Natural killer cell treated with Interleukin-12 subunit alpha and Interleukin-12 subunit beta and Interleukin-15 and Interleukin-18, amount 100 ng/mL, for 72 hours (primary cell): ENCODE measurements at places on chromosomes 3 and 15. TPM values are rescaled to one million over a fixed set of nuclear protein-coding genes. Genes with fewer than 3 reads are reported as not detected.

DNA sequence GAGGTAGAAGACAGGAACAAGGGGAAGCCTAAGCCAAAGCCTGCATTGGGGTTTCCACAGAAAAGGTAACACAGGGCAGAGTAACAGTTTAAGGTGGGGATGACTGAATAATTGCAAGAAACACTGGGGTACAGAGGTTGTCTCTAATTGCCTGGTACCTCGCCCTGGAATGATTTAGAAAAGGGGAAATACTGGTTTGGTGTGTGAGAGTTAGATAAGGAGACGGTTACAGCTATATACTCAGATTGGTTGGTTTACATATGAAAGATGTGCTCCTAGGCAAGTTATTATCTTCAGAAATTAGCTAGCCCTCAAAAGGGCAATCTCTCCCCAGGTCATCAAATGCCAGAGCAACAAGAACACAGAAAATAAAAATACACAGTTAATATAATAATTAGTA, 58.8 kb downstream of the SMARCC1 start:
- no peak for DNase-seq

DNA sequence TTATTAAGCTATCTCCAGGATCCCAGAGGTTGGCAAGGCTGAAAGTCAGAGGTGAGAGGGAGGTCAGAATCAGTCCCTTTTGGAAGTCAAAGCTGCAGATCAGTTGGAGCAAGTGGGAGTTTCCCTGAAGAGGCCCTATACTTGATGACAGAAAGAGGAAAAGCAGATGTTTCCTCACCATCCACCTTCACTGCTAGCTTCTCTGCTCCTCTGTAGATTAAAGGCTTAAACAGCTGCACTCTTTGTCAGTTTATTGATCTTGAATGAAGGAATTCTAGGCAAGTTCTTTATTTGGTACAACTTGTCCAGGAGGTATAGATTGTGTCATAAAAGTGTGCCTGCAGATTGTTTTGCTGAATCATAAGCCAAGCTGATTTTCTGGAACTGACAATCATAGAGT, 408.2 kb upstream of the TGFBR2 start:
- no peak for DNase-seq

DNA sequence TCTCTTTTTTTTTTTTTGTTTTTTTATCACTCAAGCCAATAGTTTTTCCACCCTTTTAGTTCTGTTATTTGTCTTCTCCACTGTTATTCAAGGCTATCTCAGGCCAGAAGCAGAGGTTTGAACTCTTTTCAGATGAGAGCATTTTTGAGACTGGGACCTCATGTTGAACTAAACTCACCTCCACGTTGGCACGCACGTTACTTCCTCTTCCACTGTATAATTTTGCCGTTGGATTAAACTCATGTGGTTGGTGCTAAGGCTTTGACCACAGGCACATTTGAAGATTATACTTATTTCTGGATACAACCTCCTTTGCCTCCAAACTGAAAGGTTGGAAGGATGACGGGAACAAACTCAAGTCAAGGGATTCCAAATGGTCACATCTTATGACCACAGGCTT, 501.3 kb upstream of the TPRG1 start:
- no peak for DNase-seq

DNA sequence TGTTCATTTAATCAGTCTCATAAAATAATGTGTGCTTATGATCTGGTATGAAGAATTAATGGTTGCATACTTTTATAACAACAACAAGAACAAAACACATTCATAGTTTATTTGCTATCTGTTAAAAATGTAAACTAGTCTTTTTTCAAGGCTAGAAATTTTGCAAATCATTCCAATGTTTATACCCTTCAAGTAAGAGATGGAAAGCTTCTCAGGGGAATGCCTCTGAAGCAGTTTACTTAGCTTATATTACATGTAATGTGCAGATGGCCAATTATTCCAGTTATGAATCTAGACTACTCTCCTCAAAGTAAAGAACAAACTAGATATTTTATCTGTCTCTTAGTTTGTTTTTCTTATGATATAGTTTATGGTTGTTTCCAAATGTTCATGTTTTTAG, 575.4 kb downstream of the NAALADL2 start:
- no peak for DNase-seq

The ITIH3 gene
- not detected for total RNA-seq

GRCh38 chr3:98530676-98531075, 1.1 kb upstream of the GPR15 start:
- DNase-seq = no peak

- no peak for DNase-seq
Measured at GRCh38 chr15:78056714-78057269, 20.7 kb downstream of the TBC1D2B start.

DNA sequence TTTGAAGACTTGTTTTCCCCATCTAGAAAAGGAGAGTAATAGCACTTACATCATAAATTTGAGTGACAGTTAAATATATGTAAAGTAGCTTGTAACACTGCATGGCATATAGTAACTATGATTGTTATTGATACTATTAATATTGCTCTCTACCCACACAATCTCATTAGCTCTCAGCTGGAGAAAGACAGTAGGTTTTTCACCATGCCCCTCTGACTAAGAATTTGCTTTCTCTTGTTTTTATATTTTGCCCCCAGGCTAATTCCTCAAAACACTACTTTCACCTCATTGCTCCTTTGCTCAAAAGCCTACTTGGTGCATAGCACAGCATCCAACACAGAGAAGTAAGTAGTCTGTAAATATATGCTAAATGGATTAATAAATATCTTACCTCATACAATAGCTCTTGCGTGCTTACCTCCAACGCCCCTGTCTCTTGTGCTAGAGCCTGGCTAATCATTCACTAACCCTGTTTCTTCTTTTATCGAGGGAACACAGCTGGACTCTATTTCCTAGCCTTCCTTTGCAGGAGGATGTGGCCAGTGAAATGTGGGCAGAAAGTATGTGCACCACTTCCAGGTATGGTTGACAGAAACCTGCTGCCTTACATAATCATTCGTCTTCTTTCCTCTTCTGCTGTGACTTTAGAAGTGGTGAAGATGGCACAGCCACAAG, 190.0 kb downstream of the PLCH1 start:
- DNase-seq = no peak

The CCDC39 gene
- not detected for total RNA-seq

The SLC22A13 gene
- total RNA-seq = 1.3 TPM

DNA sequence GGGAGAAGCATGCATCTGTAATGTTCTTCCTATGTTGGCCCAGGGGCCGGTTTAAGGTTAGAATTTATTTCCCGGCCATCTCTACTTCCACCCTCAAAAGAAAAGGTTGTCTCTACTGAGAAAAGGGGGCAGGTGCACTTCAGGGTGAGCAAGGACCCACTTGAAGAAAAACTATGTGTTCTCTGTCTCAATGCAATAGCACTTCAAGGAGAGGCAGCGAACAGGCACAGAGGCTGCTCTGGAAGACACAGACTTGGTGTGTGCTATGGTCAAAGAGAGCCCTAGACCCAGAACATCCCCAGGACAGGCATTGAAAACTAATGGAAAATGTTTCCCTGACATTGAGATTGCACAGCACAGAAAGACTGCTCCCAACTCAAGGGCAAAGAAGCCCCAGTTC, 7.6 kb downstream of the MINDY4B start:
- no peak for DNase-seq

DNA sequence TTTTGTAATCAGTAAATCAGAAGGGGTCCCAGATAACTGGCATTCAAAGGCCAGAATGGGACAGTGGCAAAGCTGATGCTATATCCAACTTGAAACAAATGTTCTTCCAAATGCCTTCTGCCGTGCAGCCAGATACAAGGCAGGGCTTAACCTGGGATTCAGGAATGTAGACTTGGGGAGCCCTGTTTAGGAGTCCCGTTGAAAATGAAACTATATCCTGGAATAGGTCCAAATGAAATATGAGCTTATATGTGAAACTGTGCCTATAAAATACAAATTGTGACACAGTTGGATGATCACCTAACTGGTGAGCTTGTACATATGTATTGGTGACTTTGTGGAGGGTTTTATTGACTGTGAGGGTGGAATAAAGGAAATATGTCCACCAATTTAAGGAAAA, 28.7 kb downstream of the FRMD4B start:
- DNase-seq = no peak

The MYRIP gene
- not detected for total RNA-seq

DNA sequence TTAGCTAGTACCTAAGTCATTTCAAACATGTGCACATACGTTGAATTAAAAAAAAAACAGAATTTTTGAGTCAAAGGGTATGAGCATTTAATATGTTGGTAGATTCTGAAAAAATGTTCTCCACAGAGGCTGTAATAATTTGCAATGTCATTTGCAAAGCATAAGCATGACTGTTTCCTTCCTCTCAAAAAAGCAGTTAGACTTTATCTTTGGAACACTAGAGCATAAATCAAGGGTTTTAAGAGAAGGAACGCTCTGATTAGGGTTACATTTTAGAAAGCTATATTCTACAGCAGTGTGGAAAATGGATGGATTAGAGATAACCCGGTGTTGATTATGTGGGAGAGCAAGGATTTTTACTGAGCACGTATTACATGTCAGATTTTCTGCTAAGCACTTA, 193.7 kb downstream of the WDR72 start:
- DNase-seq = no peak

- no peak for DNase-seq
Measured at GRCh38 chr3:123353850-123354233, 95.0 kb downstream of the ADCY5 start.

- no peak for DNase-seq
Measured at GRCh38 chr3:65483480-65483879, 555.2 kb downstream of the MAGI1 start.

The ACKR4 gene
- total RNA-seq = not detected

GRCh38 chr3:152319831-152320617, 51.3 kb downstream of the MBNL1 start:
- no peak for DNase-seq

DNA sequence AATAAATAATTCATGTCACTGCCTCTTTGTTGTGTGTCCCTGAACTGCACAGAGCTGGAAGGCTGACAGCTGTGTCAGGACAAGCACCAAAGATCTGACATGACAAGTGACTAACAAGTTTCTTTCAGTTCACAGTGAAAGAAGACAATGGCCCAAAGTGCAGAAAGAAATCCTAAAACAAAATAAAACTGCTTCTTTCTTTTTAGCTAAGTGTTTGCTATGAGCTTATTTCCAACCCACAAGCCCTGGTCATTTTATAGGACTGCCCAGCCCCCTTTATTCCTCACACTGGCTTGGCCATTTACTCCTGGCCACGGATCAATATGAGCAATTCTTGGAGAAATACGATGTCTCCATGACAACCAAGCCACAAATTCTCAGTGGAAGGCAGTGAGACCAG, 238.5 kb downstream of the WDR72 start:
- DNase-seq = no peak

DNA sequence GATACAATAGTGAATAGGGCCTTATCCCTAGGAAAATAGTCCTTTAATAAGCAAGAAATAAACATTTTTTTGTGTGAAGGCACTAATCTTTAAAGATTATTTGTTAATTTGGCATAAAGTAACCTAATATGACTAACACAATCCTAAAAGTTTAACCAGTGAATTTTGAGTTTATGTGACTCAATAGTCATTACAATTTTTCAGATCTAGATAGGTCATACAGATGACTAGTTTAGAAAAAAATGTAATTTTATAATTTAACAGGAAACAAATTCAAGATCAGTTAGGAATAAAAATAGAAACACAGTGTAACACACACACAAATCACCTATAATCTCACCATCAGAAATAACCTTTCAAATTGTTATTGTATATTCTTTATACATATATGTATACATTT, 620.7 kb upstream of the ALCAM start:
- no peak for DNase-seq

- DNase-seq = no peak
Measured at GRCh38 chr15:69232765-69233164, 65.9 kb upstream of the PAQR5 start.

The FSIP1 gene
- 0.31 TPM for total RNA-seq

DNA sequence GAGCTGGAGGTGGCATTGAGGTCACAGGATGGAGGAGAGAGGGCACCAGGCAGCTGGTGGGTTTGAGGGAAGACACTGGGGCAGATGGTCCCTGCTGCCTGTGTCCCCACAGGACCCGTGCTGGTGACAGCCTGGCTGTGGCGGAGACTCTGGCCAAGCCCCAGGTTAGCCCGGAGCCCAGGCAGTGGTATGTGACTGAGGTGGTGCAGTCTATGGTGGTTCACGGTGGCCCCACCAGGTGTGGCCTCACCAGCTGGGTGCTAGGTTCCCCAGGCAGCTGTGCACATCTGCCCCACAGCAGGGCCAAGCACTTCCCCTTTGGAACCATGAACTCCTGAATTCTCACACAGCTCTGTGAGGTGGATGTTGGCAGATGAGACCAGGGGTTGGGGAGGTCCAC, 15.4 kb downstream of the PLXNA1 start:
- no peak for DNase-seq
